ENCODE measurements at places on chromosomes 5 and 9.

DNA sequence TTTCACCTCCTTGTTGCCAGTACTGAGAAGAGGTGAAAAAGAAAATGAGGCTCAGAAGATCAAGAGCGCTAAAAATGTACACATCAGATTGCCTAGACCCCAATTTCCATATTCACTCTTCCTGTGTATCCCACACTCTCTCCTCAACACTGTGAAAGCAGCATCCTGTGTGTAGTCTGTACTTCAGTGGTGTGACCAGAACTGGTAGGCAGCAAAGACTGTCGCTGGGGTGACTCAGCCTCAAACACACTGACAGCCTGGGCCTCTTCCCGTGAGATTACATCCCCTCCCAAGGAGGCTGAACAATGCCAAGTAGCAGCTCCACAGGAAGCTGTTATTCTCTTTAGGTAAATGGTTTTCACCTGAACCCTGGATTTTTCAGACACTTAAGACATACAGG lies 135.5 kb downstream of the CCDC192 start:
- DNase-seq, result no peak

DNA sequence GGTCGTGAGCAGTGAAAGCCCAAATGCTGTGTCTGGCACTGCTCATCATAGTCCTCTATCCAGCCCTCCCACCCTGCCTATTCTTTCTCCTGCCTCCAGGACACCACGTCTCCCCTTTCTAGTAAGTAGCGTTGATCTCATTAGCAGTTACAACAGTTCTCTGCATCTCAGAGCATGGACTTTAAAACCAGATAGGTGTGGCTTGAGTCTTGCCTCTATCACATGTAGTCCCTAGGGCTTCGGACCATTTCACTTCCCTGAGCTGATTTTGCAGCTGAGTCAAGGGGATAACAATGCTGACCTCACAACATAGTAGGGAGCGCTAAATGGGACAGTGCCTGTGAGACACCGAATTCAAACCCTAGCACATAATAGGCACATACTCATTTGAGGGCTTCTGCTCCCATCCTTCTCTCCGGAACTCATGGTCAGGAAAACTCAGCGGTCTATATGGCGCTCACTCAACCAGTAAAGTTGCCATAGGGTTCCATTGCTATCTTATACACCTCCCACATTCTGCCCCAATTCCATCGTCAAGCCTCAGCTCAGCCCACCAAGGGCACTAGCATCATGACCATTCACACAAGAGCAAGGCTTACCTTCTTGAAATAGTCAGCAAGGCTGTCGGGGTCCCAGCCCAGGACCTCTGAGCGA lies 515 bp downstream of the LCP2 start:
- DNase-seq, result no peak

GRCh38 chr9:78479441-78479840 lies 182.5 kb downstream of the PSAT1 start:
- DNase-seq, result no peak

DNA sequence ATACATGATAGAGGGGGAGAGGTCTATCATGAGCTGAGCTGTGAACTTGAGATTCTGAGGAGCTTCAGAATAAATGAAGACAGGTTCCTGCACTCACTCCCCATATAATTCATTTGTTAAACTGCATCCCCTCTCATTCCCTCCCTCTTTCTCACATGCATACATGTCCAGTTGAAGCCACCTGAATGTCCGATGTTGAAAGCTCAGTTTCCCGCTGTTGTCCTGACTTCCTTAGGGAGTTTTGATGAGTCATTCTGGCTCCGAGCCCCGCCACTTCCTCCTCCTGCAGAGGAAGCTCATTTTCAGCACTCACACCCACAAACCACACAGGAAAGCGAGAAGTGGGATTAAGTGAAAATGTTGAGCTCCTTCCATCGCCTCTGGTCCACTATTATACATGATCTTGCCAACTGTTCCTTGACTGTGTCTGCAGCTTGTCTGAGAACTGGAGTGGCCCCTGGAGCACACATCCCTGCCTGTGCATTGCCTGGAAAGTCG lies 121.2 kb downstream of the CEMIP2 start:
- DNase-seq, result peak; percentile 57

- DNase-seq, result no peak
These were observed 68.9 kb downstream of the PRDM6 start for GRCh38 chr5:123157791-123158581.

DNA sequence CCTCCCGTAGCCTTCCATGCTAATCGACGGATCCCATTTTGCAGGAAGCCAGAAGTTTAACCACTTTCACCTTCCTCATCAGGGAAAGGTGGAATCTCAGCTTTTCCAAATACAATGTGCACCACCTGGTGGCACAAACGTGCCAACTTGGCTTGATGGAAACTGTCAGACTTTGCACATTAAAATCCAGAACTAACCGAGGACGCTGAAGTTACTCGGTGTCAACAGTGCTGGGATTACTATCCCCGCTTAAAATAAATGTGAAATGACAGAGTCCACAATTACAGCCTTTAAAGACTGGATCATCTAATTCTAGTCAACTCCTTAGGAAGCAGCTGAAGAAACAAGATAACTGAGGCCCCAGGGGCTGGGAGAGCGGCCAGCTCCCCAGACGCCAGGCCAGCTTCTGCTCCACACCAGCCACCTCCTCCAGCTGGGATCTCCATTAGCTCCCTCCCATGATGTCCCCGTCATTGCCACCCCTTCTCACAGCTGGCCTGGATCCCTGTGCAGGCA lies 50.1 kb upstream of the RETREG1 start:
- DNase-seq, result no peak

GRCh38 chr9:85339338-85339737 lies 402.4 kb downstream of the AGTPBP1 start:
- no peak for DNase-seq

Measured in activated CD8-positive, alpha-beta memory T cell treated with anti-CD3 and anti-CD28 coated beads, Interleukin-2, amount 10 ng/mL, durations not matched to agents 7 days and 5 days (primary cell).